Activated CD8-positive, alpha-beta T cell treated with anti-CD3 and anti-CD28 coated beads for 36 hours (primary cell): ENCODE measurements at places on chromosomes 2 and 18. TPM values are rescaled to one million over a fixed set of nuclear protein-coding genes. Genes with fewer than 3 reads are reported as not detected.
A peak's percentile ranks its signal among the peaks of the same experiment; 100 is the strongest.

The ARHGAP15 gene
- 71.3 TPM for total RNA-seq

The TUBA4B gene
- total RNA-seq, result not detected

DNA sequence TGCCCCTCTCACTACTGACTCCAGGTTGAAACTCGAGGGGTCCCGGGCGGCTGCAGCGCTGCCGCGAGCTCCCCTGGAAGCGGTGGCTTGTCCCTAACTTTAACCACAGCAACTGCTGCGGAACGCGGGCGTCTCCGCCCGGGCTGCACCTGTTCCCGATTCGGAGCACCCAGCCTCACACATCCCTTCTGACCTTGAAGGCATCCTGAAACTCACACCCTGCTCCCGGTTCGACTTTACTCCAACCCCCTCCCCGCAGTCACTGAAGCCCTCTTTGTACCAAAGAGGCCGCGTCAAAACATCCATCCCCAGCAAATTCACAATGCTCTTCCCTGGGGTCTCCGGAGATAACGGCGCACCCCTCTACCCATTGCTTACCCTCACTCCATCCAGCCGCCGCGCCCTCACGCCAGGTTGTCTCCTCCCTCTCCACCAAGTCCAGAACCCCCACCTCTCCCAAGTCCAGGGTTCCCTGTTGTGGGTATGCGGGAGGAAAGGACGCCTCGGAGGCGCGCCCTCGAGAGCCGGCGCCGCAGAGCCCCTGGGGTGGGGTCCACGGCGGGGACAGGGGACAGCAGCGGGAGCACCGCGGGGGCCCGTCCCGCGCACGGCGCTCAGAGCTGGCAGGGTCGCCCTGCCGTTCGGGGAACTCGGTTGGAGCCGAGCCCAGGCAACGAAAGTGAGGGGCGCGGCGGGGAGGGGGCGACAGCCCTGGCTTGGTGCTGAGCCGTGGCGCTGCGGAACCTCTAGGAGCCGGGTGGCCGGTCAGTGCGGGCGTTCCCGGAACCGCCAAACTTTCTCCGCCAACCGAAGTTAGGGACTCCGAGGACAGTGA lies 934 bp downstream of the MYO5B start:
- H3K4me1 ChIP-seq, result peaks cover 14% of the 10 kb centered on the region
- no peak for DNase-seq
- H3K4me3 ChIP-seq, result peak overlapping the region; percentile 31
- H3K36me3 ChIP-seq, result no peaks in the 10 kb centered on the region

DNA sequence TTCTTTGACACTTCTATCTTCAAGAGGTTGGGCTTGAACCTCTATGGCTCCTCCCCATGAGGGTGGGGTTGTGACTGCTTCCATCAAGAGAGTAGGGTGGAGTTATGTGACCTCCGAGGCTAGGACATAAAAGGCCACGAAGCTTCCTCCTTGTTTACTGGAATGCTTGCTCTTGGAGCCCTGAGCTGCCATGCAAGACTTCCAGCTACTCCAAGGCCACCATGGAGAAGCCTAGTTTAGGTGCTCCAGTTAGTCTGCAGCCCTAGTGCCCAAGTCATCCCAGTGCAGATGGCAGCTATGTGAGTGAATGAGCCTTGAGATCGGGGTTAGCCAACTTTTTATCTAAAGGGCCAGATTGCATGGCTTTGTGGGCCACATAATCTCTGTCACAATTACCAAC lies 2.4 kb upstream of the MERTK start:
- peaks cover 42% of the 10 kb centered on the region for H3K27me3 ChIP-seq
- no peak overlapping the region for H3K4me3 ChIP-seq
- H3K27ac ChIP-seq, result no peak overlapping the region
- H3K36me3 ChIP-seq, result no peaks in the 10 kb centered on the region

- H3K27me3 ChIP-seq, result peaks cover 7% of the 10 kb centered on the region
- peak; percentile 5 for DNase-seq
- H3K4me3 ChIP-seq, result no peak overlapping the region
- no peaks in the 10 kb centered on the region for H3K4me1 ChIP-seq
- no peak overlapping the region for H3K27ac ChIP-seq
Observed at GRCh38 chr18:70384181-70384790, 95.4 kb downstream of the SOCS6 start.

DNA sequence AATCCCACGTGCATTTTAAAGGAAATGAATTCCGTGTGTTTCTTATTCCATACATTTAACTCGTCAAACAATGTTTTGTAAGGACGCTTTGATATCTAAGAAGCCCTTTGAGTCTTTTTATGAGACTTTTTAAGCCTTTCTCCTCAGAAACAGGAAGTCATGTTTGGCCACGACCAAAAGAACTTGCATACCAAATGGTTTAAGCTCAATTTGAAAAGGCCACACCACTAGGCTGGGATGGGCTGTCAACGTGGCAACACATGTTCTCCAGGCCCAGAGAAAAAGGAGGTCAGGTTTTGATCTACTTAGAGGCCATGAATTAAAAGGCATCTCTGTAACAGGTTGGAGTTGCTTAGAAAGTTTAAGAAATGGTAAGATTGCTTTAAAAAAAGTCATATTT lies 441.8 kb downstream of the CMPK2 start:
- DNase-seq, result no peak
- H3K27ac ChIP-seq, result no peak overlapping the region
- no peak overlapping the region for H3K4me3 ChIP-seq
- no peaks in the 10 kb centered on the region for H3K36me3 ChIP-seq

DNA sequence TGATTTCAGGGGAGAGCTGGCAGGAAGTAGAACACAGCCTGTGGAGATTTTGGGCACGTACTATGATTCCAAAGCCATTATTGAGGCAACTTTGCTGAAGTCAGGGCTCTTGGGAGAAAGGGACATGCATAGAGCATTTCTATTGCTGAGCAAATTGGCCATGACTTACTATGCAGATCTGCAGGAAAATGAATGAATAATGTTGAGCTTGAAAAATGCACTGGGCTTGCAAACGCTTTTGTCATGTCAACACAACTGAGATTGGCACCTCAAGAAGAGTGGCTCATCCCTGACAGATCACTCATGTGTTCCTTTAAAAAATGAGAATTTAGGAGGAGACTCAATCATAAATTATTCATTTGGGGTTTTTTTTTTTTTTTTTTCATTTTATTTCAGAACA lies 230.5 kb downstream of the MBD2 start:
- no peak overlapping the region for H3K4me3 ChIP-seq
- no peak for DNase-seq
- no peak overlapping the region for H3K27ac ChIP-seq
- H3K27me3 ChIP-seq, result peaks cover 2% of the 10 kb centered on the region
- no peaks in the 10 kb centered on the region for H3K36me3 ChIP-seq
- no peaks in the 10 kb centered on the region for H3K4me1 ChIP-seq

DNA sequence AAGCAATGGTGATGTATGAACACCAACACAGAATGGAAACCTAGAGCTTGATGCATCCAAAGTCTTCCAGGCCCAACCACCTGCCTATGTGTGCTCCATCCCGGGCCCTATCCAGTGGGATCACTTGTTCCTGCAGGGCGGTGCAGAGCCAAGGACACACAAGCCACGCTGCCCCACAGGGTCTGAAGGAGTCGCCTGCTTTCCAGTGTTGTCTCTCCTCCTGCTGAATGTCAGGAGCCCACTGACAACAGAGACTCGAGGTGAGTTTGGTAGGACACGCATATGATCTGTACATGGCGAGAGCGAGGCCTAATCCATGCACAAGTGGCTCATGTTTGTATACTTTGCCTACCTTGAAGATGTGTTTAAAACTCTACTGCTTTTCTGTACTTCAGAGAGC lies 70.9 kb upstream of the FHL2 start:
- DNase-seq, result no peak
- no peak overlapping the region for H3K4me3 ChIP-seq
- H3K36me3 ChIP-seq, result no peaks in the 10 kb centered on the region
- H3K4me1 ChIP-seq, result peaks cover 13% of the 10 kb centered on the region
